Pancreas (tissue), 10 donors: ENCODE measurements at places on chromosomes 12 and 14. TPM values are rescaled to one million over a fixed set of nuclear protein-coding genes. Genes with fewer than 3 reads are reported as not detected.
A peak's percentile ranks its signal among the peaks of the same experiment; 100 is the strongest.

Gene SRRM4
- total RNA-seq = not detected

Gene TBK1
- 5.4 TPM for total RNA-seq

DNA sequence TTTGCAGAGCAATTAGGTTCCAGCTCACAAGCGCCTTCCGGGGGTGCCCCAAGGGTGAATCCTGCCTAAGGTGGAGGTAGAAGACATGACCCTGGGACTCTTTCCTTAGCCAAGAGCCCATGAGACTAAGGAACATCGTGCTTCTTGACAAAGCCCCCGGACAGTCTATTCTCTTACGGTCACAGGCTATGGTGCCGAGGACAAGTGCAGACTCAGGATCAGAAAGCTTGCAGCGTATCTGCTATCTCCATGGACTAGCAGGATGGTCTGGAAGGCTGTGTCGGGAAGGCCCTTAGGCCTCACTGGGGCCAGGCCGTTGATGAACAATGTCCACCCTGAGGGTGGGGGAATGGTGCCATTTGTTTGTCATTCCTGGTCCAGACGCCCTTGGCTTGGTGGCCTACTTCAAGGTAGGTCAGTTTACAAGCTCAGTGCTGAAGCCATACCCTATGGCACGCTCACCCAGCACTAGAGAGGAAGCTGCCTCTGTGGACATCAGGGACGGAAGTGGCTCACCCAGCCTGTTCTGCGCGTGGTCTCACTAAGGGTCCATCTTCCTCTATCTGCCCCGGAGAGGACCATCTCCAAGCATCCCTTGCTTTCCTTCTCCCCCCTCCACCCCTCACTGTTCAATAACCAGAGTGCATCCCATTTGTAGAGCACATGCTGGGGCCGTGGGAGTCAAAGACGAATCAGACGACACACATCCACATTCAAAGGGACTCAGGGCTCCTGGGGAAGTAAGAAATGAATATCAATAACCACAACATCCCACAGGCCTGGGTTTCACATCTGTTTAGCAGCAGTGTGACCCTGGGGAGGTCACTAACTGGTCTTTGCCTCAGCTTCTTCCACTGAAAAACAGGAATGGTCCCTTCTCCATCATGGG, 45.0 kb upstream of the IQSEC3 start:
- DNase-seq = no peak
- no peak overlapping the region for H3K27ac ChIP-seq
- no peaks in the 10 kb centered on the region for H3K4me1 ChIP-seq
- H3K4me3 ChIP-seq = no peak overlapping the region
- H3K27me3 ChIP-seq = no peaks in the 10 kb centered on the region
- H3K36me3 ChIP-seq = no peaks in the 10 kb centered on the region

Gene SOAT2
- total RNA-seq = not detected

Gene TMEM229B
- 7.5 TPM for total RNA-seq

Gene PELI2
- total RNA-seq = 41.6 TPM

Gene ANG
- total RNA-seq = 15.8 TPM

GRCh38 chr12:84920331-84920730, 7.7 kb upstream of the SLC6A15 start:
- H3K4me3 ChIP-seq = no peak overlapping the region
- no peak overlapping the region for H3K27ac ChIP-seq
- no peak for DNase-seq
- no peaks in the 10 kb centered on the region for H3K27me3 ChIP-seq

Gene IFNG-AS1
- total RNA-seq = not detected

DNA sequence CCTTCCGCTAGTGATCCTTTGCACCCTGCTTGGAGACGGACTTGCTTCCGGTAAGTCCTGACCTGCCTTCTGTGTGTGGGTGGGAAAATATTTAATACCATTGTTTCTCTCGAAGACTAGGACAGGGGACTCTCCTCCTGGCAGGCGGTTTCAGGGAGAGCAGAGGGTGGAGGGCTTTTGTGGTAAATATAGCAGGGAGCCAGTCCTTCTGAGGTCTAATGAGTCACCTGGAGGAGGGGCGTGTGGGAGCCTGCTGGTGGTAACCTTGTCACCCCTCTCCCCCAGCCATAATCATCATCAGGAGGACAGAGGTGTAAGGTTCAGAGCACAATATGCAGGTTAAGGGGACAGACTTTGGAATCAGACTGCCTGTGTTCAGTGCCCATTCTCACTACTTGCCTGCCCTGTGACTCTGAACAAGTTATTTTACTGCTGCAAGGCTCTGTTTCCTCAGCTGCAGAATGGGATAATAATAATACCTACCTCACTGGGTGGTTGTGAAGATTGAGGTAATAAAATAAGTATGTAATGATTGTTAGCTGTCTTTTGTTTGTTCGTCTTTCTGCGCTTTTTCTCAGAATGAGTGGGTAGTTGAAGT, 47.4 kb downstream of the SUSD6 start:
- DNase-seq = no peak
- H3K27ac ChIP-seq = peak overlapping the region; percentile 3
- H3K4me3 ChIP-seq = no peak overlapping the region
- peaks cover 37% of the 10 kb centered on the region for H3K4me1 ChIP-seq

DNA sequence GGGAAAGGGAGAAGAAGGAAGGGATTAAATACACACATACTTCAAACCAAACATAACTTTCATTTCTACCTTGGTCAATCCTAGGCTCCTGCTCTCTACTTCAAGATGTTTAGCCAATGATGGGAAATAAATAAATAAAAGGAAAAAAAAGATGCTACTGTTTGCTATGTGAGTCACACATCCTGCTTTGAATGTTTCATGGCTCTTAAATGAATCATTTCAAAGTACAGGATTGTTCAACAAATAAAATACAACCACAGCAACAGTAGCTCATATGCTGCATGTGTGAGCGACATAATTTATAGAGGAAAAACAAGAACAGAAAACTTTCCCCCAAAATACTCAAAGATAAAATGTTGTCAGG, 54.3 kb upstream of the NPFF start:
- H3K27ac ChIP-seq = no peak overlapping the region
- H3K4me1 ChIP-seq = no peaks in the 10 kb centered on the region
- no peak overlapping the region for H3K4me3 ChIP-seq
- H3K36me3 ChIP-seq = no peaks in the 10 kb centered on the region
- no peaks in the 10 kb centered on the region for H3K27me3 ChIP-seq

Gene AMDHD1
- 0.69 TPM for total RNA-seq

DNA sequence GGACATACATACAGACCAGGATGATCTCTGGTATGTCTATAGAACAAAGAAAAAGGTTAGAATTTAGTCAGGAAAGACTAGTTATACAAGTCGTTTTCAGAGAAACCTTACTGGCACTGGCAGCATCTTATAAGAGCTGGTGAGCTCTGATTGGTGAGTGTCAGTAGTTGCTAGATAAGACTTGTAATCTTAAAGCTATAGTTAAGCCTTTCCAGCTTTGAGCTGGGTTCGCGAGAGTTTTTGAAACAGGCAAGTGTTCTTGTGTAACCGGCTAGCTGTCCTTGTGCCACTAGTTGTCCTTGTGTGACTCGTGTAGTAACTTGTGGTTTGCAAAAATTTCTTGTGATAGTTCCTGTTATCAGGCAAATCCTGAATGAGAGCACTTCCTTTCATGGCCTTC, 740.9 kb downstream of the GALC start:
- H3K4me3 ChIP-seq = no peak overlapping the region
- no peak overlapping the region for H3K27ac ChIP-seq
- DNase-seq = no peak
- no peaks in the 10 kb centered on the region for H3K27me3 ChIP-seq
- H3K4me1 ChIP-seq = no peaks in the 10 kb centered on the region
- H3K36me3 ChIP-seq = no peaks in the 10 kb centered on the region

GRCh38 chr14:104085889-104086201, 345 bp downstream of the ASPG start:
- no peak overlapping the region for H3K27ac ChIP-seq
- DNase-seq = no peak
- no peak overlapping the region for H3K4me3 ChIP-seq
- H3K36me3 ChIP-seq = no peaks in the 10 kb centered on the region
- no peaks in the 10 kb centered on the region for H3K27me3 ChIP-seq

DNA sequence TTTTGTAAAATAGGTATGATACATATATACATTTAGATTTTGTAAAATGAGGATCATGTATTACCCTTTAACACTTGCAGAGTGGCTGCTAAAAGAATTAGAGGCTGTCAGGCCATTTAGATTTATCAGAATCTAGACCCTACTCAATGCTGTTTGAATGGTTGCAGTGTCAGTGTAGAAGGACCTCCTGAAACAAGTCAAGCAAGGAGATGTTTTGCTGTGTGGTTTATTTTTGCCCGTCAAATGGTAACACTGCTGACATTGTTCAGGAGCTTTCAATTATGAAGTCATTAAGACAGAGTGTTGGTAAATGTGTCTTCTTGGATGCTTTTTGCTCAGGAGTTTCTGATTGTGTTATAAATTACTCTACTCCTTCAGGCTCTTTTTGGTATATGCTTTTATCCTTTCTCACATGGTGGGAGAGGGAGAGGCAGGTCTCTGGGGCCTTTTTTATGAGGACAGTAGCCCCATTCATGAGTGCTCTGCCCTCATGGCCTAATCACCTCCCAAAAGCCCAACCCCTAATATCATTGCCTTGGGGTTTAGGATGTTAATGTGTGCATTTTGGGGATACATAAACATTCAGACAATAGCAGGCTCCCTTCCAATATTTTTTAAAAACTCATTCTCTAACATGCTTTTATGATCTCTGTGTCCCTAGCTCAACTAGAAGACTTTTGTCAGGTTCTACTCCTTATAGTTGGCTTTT, 16.5 kb downstream of the EID3 start:
- H3K27ac ChIP-seq = no peak overlapping the region
- H3K36me3 ChIP-seq = no peaks in the 10 kb centered on the region
- H3K27me3 ChIP-seq = no peaks in the 10 kb centered on the region
- no peak overlapping the region for H3K4me3 ChIP-seq
- DNase-seq = no peak

Gene TMEM63C
- total RNA-seq = 3.7 TPM
